ENCODE measurements at places on chromosomes 12 and 14. TPM values are rescaled to one million over a fixed set of nuclear protein-coding genes. Genes with fewer than 3 reads are reported as not detected.

The TTC8 gene
- total RNA-seq, result 25.6 TPM

The CCDC177 gene
- total RNA-seq, result not detected

The TTC9 gene
- total RNA-seq, result 2.9 TPM

The HOTAIR gene
- 0.32 TPM for total RNA-seq

The PPP1R36 gene
- total RNA-seq, result 0.23 TPM

The SYNDIG1L gene
- not detected for total RNA-seq

DNA sequence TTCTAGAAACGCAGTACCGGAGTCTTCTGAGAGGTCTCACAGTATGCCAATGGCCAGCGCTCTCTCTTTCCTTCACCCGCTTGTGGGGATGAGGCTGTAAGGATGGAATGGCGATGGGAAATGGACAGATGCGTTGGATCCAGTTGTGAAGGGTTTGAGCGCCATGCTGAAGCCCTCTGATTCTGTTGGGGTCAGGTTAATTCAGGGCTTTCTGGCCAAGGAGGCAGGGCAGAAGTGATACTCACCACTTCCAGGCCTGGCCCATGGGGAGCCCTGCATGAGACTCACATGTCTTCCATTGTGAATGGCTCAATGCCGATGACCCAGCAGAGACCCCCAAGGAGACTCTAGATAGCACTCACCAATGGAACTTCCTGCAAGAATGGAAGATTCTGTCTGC lies 114.3 kb downstream of the BCL11B start:
- no peak for DNase-seq

DNA sequence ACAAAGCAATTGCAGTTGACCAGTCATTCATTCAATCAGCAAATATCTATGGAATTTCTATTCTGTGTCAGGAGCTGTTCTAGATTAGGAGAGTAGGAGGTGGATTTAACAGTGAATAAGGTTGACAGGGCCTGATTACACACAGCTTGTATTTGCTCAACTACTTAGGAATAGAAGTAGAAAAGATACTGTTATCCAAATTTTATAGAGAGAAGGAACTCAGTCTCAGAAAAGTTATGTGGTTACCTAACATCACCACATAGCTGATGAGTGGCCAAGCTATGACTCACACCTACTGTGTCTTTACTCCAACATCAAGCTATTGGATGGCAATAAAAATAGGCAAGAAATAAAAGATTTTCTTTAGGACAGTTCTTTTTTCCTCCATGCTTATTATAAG lies 374.8 kb downstream of the RMST start:
- peak; percentile 32 for DNase-seq

DNA sequence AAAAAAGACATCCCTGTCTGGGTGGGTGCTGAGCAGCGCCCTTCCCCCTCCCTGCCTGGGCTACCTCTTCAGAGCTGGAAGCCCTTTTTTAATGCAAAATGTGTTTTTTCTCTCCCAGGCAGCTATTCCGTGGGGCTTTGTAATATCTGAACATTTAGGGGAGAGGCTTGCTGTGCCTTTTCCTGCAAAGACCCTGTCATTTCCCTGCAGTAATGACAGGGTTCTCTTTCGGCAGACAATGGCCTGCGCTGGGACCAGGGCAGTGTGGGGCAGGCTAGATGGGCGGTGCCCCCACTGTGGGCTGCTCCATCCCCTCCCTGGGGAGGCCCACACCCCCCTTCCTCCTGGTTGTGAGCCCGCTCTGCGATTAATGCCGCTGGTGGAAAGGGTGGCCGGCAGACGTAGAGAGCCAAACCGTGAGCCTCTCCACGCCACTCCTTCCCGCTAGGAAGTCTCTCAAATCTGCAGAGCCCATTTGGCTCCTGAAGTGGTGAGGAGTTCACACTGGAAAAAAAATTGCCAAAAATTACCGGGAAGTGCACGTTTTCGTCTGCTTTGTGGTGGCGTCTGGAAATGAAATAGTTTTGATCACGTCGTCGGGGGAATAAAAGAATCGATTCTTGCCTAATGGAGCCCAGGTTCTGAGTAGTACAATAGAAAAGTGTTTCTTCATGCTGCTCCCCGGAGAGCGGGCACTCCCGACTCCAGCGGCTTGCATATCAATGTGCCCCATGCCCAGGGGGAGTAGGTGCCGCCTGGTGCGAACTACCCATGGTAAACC lies 31.5 kb downstream of the KIF26A start:
- DNase-seq, result no peak

- DNase-seq, result no peak
These were observed 140.1 kb downstream of the C12orf75 start for GRCh38 chr12:105470601-105471000.

DNA sequence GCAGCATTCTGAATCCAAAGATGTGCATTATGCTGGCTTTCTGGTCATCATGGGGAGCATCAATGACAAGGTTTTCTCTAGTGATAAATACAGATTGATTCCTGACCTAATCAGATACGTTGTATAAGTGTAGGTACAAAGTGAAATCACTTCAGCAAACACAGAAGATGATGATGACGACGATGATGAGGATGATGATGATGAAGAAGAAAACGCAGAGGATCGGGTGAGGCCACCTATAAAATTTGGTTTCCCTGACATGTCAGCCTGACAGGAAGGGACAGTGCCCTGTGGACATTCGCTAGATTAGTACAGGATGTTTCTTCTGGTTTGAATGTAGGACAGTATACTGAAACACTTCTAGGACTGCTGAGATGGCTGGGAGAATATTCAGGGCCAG lies 20.2 kb downstream of the RNF34 start:
- DNase-seq, result no peak

- DNase-seq, result no peak
These were observed 311.0 kb downstream of the GRIN2B start for GRCh38 chr12:13670285-13670866.

DNA sequence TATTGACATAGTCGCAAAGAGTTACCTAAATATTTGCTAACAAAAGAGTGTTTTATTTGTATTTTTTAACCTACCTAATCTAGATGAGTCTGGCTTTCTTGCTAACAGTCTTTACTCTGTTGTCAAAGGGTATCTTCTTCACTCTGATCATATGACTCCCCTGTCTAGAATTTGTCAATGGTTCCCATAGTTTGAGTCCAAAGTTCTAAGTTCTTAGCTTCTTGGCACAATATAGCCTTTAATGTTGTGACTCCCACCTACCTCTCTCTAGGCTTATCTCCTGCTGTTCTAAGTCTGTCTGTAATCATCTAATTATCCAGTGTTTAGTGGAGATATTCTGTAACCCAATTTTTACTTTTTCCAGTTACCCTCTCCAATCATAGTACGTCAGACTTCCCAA lies 104.3 kb upstream of the PDE3A start:
- DNase-seq, result no peak

DNA sequence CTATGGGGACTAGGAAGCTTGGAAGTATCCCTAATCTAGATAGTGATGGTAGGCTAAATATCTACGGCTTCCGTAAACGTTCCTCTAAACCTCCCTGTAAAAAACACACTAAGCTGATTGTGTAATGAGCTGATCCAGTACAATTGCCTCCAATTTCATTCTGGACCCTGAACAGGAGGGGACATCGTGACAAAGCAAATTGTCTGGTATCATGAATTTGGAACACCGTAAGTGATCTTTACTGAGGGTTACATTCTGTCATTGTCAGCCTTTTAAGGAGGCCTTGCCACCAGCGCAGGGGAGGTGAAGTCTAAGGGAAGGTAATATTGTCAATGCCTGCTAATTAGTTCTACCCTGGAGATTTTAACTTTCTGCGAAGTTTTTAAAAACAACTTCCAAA lies 487 bp upstream of the MGST1 start:
- DNase-seq, result peak; percentile 17

GRCh38 chr12:51270951-51271518 lies 820 bp upstream of the SMAGP start:
- peak; percentile 47 for DNase-seq

DNA sequence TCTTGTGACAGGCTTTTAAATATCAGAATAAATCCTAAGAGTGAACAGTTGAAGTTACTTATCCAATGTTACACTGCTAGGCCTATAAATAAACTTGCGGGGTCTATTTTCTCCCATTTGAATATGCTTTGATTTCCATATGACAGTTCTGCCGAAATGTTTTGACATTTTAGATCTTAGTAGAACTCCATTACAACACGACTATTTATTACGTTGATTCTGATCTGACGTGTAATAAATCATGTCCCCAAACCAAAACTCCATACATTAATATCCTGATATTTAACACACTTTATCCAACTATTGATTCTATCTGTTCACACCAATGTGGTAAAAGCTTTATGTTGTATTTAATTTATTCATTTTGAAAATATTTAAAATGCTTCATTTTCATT lies 16.1 kb upstream of the NEMF start:
- DNase-seq, result no peak
